ENCODE measurements at places on chromosomes 6 and 20.

DNA sequence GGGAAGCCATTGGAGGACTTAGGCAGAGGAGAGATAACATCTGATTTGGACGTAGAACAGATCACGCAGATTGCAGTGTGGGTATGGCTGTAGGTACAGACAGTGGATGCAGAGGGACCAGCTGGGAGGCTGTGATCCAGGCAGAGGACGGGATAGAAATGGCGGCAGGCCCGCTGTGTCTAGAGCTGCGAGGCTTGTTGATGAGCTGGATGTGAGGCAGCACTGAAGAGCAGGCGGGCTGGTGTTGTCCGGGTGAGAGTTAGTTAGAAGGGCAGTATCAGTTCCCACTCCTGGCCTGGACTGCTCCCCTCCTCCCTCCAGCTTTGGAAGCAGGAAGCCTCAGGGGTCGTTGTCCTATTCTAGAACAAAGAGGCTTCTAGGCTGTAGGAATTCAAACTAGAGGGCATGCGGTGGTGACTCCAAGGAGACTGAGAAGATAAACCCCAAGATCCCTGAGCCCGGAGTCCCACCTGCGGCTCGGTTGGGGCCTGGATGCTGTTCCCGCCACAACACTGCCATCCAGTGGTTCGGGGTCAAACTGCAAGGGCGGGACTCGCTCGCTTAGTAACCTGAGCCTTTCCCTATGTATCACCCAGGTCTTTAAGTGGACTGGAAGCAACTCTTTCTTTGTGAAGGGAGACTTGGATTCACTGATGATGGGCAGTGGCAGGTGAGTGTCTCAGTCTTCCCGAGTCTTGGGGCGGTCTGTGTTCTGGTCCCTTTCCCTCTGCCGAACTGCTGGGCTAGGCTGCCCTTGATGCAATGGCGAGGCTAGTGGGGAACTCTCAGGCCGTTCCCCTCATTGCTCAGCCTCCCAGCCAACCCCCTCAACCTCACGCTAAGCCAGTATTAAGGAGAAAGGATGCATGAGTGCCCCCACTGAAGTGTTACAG is 11.2 kb downstream of the TLDC2 start:
- peak; percentile 59 for DNase-seq

- DNase-seq = peak; percentile 61
Measured at GRCh38 chr6:113560908-113561307, 296.2 kb upstream of the MARCKS start.

DNA sequence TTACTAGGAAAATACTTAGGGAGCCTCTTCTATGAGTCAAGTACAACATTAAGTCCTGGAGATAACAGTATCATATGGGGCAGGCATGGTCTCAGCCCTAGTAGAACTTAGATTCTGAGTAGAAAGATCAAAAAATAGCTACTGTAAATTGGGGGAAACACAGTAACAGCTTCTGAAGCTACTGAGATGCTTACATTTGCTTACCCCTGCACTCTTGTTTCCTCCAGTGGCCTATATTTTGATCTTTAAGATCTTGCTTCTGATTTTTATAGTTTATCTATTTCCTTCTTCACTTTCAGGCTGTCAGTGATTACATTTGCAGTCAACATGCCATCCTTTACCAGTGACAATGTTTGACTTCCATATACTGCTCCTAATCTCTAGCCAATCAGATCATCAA is 35.3 kb downstream of the HIVEP2 start:
- DNase-seq = no peak

GRCh38 chr6:26743157-26743821 is 83.7 kb upstream of the ZNF322 start:
- no peak for DNase-seq

DNA sequence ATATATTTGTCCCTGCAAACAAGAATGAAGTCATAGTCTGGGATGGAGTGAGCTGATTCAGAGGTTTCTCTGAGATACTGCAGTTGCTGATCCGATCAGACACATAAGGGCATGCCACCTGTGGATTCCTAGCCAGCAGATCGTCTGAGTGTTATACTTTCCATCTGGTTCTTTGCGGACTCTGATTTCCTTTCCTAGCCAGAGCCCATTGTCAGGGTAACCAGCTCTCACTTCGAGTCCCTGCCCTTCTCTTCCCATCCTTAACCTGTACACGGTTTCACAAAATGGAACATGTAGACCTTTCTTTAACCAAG is 100.9 kb downstream of the TMEM200A start:
- no peak for DNase-seq

DNA sequence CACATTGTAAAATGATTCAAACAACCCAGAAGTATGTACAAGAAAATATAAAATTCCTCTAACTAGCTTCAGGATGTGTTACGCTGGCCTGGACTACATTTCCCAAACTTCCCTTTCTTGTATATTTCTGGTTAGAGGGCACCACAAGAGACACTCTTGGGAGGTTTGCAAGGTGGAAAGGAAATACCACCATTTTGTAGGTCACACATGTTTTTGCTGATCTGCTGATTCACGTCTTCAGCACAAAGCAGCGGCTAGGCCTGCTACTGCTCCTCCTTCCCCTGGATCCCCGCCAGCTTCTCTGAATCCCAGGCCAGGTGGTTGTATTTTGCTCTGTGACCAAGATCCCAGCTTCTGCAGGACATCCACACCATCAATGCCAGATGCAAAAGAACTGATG is 104.2 kb downstream of the AGPAT4 start:
- peak; percentile 8 for DNase-seq

DNA sequence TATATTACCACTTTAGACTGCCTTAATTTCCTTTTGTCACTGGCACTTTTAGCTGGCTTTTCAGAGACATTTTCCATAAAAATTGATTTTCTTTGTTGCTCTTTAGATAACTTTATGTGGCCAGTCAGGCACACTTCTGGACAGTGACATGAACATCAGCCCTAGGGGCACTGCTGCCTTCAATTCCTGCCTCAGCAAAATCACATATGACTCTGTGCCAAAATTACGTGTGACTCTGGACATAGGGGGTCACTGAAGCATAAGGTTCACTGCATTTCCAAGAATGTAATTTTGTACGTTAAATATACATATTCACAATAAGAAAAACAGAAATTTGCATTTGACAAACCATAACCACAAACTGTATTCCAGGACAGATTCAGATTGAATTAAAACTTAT is 66.5 kb downstream of the ESF1 start:
- no peak for DNase-seq

GRCh38 chr6:107330168-107330567 is 129.2 kb downstream of the PDSS2 start:
- DNase-seq = no peak

DNA sequence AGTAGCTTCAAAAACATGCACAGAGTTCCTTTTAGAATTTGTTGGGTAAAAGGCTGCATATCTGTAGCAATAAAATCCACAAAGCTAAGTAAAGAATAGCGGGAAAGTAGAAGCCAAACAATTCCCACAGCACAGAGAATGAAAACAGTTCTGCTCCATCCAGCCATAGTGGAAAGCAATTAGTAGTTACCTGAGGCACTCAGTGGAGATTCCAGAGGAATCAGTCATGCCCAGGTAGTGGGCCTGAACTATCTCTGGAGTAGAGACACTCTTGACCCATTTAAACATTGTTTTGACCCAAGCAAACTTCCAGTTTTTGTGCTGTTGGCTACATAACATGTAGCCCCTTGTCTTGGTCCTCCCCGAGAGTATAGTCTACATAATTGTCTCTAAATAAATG is 559.5 kb upstream of the PTCHD4 start:
- peak; percentile 15 for DNase-seq

DNA sequence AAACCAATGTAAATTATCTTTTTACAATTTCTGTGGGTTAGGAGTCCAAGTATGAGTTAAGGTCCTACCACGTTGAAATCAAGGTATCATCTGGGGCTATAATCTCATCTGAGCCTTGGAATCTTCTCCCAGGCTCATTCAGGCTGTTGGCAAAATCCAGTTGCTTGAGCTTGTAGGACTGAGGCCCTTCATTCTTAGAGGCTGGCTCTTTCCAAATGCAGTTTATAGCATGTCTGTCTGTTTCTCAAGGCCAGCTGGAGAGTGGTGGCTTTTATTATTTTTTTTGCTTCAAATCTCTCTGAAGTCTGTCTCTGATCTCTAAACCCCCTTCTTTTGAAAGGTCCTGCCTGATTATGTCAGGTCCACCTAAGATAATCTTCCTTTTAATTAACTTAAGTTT is 177.2 kb upstream of the ASCC3 start:
- no peak for DNase-seq

DNA sequence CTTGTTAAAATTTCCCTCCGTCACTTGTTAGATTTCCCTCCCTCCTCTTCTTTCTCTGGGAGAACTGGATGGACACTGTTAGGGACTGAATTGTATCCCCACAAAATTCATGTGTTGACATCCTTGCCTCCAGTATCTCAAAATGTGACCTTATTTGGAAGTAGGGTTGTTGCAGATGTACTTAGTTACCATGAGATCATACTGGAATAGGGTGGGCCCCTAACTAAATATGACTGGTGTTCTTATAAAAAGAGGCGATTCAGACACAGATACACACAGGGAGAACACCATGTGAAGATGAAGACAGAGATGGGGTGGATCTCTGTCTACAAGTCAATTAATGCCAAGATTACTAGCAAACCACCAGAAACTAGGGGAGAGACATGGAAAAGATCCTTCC is 139.5 kb downstream of the ALDH8A1 start:
- no peak for DNase-seq

GRCh38 chr6:157403686-157404051 is 22.7 kb downstream of the ZDHHC14 start:
- DNase-seq = no peak

- DNase-seq = peak; percentile 23
Measured at GRCh38 chr6:168886964-168887363, 366.7 kb downstream of the THBS2 start.

- no peak for DNase-seq
Measured at GRCh38 chr6:112931832-112932231, 584.7 kb downstream of the RFPL4B start.

DNA sequence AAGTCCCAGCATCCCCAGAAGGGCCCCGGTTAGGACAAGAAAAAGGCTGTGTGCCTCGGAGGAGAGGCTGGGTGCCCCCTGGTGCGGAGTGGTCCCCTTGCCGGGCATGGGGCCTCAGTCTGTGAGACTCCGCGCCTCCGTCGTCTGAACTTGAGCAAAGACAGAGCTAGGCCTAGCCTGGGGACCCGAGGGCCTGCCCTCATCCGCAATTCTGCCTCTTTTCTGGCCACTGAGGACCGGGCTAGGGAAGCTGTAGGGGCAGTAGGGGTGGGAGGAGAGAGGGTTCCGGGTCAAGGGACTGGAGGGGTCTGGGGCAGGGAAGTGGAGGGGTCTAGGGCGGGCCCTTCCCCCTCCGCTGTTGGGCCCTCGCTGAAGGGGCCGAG is 550 bp upstream of the HSPA12B start:
- DNase-seq = no peak

GRCh38 chr6:140002396-140003022 is 628.1 kb upstream of the CITED2 start:
- DNase-seq = no peak

All from kidney glomerular epithelial cell (primary cell).